ENCODE measurements at places on chromosomes 7 and 10.

GRCh38 chr10:49500412-49500811, 38.5 kb downstream of the ERCC6 start:
- no peaks in the 10 kb centered on the region for H3K36me3 ChIP-seq
- no peak for DNase-seq
- no peaks in the 10 kb centered on the region for H3K4me1 ChIP-seq

DNA sequence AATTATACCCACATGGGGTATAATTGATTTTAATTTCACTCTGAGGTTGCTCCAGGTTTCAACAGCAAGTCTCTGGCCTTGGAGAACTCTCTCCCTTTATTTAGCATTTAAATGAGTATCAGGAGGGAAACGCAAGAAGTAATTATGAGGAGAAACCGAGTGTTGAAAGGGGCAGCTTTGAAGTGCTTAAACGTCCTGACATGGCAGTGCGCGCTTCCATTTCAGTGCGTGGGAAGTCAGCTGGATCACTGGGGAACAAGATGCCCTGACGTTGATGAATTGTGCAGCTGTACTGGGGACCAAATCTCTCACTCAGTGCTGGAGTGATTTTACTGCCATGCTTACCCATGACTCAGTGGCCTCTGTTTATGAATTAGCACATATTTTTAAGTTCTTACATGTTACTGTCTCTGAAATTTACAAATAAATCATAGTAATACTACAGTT, 106.0 kb upstream of the PRR15 start:
- peaks cover 90% of the 10 kb centered on the region for H3K27me3 ChIP-seq
- no peaks in the 10 kb centered on the region for H3K36me3 ChIP-seq
- H3K27ac ChIP-seq, result no peak overlapping the region
- peaks cover 5% of the 10 kb centered on the region for H3K4me1 ChIP-seq
- H3K4me3 ChIP-seq, result no peak overlapping the region

DNA sequence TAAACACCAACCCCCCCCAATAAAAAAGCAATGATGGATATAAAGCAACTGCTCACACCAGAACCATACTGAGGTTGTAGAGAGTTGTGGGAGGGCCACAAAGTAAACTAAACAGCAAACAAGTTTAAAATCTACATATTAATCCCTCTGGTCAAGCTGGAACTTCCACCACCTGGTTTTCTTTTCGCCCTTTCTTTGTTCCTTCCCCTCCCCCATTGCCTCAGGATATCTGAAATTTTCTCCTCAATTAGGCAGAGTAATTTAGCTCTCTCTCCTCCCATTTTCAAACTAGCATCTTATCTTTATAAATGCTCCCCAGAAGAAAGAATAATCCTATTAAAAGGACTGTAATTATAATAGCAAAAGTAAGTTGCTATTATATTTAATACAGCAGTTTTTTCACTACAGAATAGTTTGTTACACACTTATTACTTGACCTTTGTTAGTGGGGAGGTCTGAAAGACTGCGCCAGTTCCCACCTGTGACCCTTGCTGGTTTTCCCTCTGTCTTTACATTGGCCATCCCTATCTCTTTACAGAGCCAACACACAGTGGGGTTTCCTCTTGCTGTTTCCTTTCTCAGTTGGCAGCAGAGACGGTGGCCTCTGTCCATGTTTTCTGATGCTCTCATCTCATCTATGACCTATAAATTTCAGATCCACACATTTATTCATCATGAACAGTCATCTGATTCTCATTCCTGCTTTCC, 235.4 kb downstream of the RNLS start:
- DNase-seq, result no peak
- H3K27me3 ChIP-seq, result no peaks in the 10 kb centered on the region
- H3K27ac ChIP-seq, result no peak overlapping the region
- no peak overlapping the region for H3K4me3 ChIP-seq
- no peaks in the 10 kb centered on the region for H3K36me3 ChIP-seq
- H3K4me1 ChIP-seq, result peaks cover 20% of the 10 kb centered on the region

DNA sequence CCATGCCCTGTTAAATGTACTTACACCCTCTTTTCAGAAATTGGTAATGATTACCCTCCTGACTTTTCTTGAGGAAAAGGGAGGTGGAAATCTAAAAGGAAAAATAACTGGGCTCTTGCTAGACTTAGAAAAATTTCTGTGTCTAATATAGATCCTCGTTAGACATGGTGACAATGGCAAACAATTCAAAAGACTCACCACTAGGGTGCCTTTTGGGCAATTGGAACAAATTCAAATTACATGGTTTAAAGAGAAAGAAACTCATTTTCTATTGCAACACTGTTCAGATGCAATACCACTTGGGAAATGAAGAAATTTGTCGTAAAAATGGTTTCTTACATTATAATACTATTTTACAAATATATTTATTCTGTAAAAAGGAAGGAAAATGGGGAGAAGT, 950.1 kb downstream of the GRM8 start:
- H3K4me1 ChIP-seq, result no peaks in the 10 kb centered on the region
- DNase-seq, result no peak
- no peak overlapping the region for H3K27ac ChIP-seq
- no peak overlapping the region for H3K4me3 ChIP-seq
- no peaks in the 10 kb centered on the region for H3K27me3 ChIP-seq

- H3K4me3 ChIP-seq, result no peak overlapping the region
- no peaks in the 10 kb centered on the region for H3K27me3 ChIP-seq
- no peak overlapping the region for H3K27ac ChIP-seq
- no peaks in the 10 kb centered on the region for H3K4me1 ChIP-seq
- no peak for DNase-seq
- peaks cover 5% of the 10 kb centered on the region for H3K36me3 ChIP-seq
Measured at GRCh38 chr7:81903115-81903514, 133.3 kb upstream of the HGF start.

All from neural progenitor cell (in vitro differentiated cells).